Activated naive CD4-positive, alpha-beta T cell treated with Interleukin-2 at 50 U/mL for 16 hours (primary cell): ENCODE measurements at places on chromosomes 5 and 9.

- DNase-seq, result peak; percentile 27
Observed at GRCh38 chr5:33936004-33936380, 194 bp upstream of the RXFP3 start.

- DNase-seq, result no peak
Observed at GRCh38 chr5:72523960-72524582, 16.9 kb upstream of the ZNF366 start.

- DNase-seq, result no peak
Observed at GRCh38 chr5:34657988-34658387, 1.9 kb downstream of the RAI14 start.

DNA sequence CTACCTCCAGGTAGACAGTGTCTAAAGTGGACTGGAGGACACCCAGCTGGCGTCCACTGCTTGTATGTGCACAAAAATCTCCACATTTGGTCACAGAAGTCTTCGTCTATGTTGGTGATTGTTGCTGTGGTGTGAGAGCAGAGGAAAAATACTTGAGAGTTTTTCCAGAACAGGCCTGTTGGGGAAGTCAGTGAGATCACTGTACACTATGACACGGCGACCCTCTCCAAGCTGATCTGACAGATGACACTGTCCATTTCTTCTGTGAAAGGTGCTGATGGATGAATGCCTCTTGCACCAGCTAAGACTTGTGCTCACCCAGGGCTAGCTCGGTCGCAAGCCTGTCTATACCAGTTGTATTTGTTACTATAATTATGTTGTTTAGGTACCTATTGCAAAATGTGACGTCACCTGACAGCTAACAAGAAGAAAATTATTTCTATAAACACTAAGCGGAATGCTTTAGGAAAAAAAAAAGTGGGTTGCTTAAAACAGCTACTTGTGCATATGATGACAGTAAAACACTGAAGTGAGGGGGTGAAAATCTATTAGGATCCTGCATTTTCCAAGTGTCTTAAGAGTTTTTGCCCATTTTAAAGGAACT is 142.3 kb downstream of the ROR2 start:
- no peak for DNase-seq

GRCh38 chr5:58751222-58751837 is 168.5 kb downstream of the RAB3C start:
- no peak for DNase-seq

DNA sequence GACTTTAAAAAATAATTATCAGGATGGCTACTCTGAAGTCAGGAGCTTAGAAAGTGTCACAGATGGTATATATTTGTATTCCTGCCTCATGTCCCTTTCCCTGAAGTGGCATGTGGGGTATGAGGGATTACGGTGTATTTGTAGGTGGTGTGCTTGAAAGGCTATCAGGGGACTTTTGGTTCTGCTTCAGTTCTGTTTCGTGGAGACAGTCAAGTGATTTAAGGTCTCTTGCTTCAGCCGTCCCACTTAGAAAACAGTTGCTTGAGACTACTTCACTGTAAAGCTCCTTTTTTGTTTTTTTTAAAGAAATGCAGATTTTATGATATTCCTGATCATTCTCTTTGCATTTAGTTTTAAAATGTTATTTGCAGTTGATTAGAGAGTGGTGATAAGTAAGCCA is 18.3 kb downstream of the PARP8 start:
- no peak for DNase-seq

GRCh38 chr5:171891595-171891994 is 106.0 kb downstream of the SMIM23 start:
- DNase-seq, result no peak

- DNase-seq, result no peak
Observed at GRCh38 chr5:174624733-174625522, 99.5 kb upstream of the MSX2 start.

DNA sequence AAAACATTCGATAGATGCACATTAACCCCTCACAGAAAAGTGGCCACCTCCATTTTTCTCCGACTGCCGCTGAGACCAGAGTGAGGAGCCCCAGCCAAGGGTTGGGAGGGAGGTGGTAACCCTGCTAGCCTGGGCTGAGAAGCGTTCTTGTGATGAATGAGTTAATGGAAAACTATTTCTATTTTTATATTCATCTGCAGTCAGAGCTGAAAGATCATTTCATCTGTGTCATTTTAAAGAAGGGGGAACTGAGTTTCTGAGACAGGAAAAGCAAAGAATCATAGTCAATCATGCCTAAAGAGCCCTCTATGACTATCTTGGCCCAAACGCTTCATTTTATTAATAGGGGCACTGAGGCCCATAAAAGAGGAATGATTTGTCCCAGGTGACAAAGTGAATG is 229.5 kb downstream of the PAPPA start:
- no peak for DNase-seq

- no peak for DNase-seq
Observed at GRCh38 chr5:40078898-40079575, 600.7 kb upstream of the PTGER4 start.

DNA sequence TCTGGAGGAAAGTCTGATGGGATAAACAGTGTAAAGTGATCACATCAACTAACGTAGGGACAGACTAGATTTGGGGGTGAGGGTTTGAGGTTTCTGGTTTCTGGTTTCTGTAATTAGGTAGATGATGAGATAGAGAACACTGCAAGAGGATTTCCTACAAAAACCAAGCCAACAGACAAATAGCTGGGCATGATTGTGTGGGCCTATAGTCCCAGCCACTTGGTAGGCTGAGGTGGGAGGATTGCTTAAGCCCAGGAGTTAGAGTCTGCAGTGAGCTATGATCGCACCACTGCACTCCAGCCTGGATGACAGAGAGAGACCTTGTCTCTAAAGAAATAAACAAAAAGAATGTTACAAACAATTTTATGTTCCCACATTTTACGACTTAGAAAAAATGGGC is 34.4 kb upstream of the RNU6ATAC start:
- DNase-seq, result no peak

DNA sequence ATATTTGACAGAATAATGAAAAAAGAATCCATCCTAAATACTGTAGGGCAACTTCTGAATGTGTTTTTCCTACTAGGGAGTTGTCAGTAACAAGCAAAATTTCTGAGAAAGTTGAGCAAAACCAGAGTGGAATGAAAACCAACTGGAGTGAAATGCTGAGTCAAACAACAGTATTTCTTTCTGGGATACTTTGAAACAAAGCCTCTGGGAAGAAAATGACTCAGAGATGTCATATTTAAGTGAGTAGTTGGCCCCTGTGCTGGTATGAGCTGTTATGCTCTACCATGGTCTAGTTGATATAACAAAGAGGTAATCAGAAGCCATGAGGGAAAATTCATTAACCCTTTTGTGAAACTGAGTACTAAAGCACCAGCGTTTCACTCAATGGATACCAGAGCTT is 372.1 kb upstream of the C9orf72 start:
- no peak for DNase-seq

GRCh38 chr5:35203403-35203802 is 26.9 kb downstream of the PRLR start:
- DNase-seq, result no peak

DNA sequence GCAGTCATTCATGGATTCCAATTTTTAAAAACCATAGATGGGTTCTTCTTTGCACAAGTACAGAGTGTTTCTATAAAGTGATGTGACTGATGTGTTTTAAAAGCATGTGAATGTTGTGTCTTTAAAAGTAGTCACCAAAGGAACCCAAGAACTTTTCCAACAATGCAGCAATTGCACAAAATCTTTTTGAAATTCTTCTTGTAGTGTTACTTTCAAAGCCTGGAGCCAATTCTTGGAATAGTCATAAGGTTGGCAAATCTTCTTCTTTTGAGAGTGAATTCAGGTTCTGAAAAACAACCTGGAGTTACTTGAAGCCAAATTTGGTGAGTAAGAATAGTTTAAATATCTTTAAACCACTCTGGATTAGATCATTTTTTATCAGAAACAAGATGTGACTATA is 10.5 kb downstream of the GRAMD2B start:
- DNase-seq, result no peak

- DNase-seq, result no peak
Observed at GRCh38 chr9:83355024-83355444, 183.2 kb downstream of the FRMD3 start.

- no peak for DNase-seq
Observed at GRCh38 chr9:18985996-18986395, 47.0 kb downstream of the SAXO1 start.

GRCh38 chr9:111483439-111483857 is 735 bp downstream of the ECPAS start:
- DNase-seq, result peak; percentile 58

DNA sequence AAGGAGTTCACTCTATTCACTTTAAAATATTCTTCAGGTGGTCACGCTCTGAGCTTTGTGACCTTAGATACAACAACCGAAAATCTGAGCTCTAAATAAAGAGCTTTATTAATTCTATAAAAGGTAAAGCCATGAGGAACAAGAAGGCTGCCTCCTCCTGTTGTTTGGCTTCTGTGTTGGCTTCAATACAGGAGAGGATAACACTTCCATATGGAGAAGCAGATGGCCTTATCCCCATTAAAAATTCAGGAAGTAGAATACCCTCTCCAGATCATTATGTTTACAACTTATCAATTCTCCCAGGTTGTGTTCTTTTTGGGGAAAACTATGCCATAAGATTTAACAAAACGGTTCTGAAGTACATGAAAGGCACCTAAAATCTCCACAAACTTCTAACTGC is 128.4 kb downstream of the TTC39B start:
- no peak for DNase-seq

DNA sequence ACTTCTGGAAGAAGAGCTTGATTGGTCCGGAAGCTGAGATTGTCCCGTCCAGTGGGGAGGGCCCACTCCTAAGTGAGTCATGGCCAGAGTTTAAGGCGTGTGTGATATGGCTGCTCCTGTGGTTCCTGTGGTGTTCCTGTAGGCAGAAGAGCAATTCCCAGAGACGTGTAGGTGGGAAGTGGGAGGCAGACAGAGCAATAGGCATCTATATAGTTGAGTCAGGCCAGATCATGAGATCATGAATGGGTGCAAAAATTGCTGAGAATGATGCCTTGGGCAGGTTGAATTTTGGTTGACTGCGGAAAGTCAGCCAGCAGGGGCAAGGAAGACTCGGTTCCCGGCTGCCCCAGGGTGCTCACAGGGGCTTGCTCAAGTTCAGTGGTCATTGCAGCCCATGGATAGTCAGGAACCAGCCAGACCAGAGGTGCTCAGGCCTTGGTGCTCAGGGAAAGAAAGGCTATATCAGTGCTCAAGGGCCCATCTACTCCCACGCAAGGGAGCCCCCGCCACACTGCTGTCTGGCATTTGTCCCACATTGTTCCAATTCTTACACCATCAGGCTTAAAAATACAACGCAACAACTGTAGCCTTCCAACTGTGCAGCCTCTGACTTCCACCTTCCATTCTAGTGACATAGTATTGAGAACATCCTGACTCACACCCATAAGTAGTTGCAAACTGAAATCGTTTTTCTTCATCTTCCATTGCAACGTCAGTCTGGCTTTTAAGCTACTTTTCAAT is 21.0 kb upstream of the GSN start:
- no peak for DNase-seq

- DNase-seq, result no peak
Observed at GRCh38 chr5:43415935-43416802, 4.0 kb upstream of the CCL28 start.

DNA sequence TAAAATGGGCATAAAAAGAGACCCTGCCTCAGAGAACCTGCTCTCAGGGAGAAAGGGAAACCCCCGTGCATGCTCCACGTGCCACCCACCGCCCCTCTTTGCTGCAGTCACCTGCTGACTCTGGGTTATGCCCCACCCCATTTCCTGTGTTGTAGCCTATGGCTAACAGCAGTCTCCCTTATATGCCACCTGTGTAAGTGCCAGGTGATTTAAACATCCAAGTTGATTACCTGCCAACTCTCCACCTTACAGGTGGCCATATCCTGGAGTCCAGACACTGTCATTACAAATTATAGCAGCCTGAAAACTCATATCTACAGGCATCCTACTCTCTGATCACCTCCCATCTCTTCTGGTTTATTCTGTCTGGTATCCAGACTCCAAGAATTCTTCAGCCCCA is 242.6 kb downstream of the HSPA4 start:
- no peak for DNase-seq
